ENCODE measurements at places on chromosomes 2 and 18. TPM values are rescaled to one million over a fixed set of nuclear protein-coding genes. Genes with fewer than 3 reads are reported as not detected.

Gene SLC19A3
- total RNA-seq = under 0.01 TPM

Gene ADD2
- 23.4 TPM for total RNA-seq

DNA sequence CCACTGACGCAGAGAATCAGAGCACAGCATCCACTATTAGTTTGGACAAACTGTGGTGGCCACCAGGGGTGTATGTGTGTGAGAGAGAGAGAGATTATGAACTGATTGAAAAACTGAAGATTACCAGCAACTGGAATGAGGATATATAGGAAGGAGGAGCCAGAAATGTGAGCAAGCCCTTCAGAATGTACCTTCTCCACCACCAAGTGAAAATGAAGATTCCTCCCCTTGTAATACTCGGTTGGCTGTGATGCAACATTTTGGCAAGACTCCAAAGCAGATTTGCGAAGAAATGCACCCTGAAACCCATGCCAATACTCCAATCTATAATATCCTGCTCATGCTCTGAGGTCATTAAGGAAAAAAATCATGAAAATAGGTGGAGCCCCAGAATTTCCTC is 121.2 kb upstream of the SLC35G4 start:
- no peak for DNase-seq

GRCh38 chr18:8339952-8340351 is 269.3 kb upstream of the RAB12 start:
- no peak for DNase-seq

DNA sequence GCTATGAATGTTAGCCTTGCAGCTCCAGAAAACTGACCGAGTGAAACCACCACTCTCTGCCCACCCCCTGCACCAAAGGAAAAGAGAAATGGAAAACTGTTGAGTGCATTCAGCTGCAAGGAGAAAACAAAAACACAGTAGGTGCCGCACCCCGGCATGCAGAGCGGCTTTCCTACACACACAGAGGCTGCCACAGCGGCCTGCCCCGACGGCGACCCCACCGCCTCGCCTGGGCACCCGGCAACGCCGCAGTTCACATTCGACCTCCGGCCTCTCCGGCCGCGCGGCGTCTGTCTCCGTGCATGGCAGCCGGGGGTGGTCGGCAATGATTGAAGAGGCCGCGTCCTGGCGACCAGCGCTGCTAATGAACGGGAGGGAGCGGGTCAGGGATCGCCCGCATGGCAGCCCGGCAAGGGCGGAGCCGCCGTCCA is 417.1 kb upstream of the SALL3 start:
- DNase-seq = no peak
